ENCODE measurements at places on chromosomes 1 and 21.

DNA sequence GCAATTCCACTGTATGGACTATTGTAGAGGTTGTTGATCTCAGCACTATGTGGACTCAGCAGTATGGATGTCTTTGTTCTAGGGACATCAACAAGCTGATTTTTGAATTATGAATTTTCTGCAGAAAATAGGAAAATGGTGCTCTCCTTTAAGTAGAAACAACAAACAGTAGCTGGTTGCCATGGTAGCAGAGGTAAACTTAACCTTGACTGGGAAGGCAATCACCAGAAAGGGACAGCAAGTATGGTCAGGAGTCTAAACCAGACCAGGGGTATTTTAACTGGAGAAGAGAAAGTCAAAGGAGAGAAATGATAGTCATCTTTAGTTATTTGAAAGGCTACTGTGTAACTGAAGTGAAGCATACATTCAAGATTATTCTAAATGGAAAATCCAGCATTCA is 22.3 kb downstream of the WLS start:
- DNase-seq, result no peak

GRCh38 chr21:33971492-33972013 is 55.9 kb upstream of the ATP5PO start:
- no peak for DNase-seq

DNA sequence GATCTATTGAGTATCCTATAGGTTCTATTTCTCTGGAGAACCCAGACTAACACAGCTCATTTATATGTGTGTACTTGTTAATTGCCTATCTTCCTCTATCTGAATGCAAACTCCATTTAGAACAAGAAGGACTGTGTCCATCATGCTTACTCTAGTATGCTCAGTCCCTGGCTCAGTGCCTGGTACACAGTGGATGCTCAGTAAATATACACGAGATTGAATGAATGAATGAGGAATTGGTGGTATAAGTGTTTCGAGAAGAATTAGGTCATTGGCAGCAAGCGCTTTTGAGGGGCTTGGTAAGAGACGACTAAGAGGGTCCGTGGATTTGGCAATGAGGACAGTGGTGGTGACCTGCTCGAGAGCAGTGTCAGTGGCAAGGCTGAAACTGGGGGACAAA is 112.5 kb downstream of the CSMD2 start:
- no peak for DNase-seq

GRCh38 chr1:209224886-209225285 is 358.6 kb upstream of the CAMK1G start:
- no peak for DNase-seq

GRCh38 chr1:221718381-221719277 is 23.3 kb downstream of the DUSP10 start:
- no peak for DNase-seq

DNA sequence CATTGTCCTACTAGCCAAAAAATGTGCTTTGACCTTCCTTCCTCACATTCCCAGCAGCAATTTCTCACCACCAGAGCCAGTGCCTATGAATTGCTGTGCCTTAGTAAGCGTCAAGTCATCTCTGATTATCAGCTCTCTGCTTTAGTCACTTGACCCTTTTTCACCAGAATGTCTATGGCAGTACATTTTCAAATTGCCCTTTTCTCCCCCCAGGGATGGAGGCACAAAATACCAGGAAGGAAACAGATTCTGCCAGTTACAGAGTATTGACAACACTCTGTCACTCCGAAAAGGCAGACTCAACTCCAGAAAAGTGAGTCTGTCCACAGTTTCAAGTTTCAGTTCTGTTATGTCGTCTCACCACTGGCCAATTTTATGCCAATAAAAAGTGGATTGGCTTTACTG is 167.4 kb downstream of the TNFSF18 start:
- DNase-seq, result no peak

GRCh38 chr21:36815284-36815683 is 116.4 kb downstream of the SIM2 start:
- no peak for DNase-seq

DNA sequence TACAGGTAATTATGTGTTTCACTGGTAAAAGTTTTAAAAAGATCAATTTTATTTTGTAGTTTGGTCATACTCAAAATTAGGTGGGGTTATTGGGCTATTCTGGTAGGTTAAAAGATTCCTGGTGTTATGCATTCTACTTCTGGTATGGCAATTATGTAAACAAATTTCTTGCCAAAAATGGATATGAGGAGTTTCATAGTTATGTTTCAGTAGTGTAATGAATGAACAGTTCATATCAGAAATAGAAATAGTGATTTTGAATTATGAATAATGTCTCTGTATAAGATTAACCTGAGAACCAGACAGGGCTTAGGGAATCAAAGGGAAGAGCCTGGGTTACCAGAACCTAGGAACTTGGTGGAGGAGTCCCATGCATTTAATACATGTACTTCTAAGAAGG is 15.9 kb downstream of the ATF6 start:
- no peak for DNase-seq

DNA sequence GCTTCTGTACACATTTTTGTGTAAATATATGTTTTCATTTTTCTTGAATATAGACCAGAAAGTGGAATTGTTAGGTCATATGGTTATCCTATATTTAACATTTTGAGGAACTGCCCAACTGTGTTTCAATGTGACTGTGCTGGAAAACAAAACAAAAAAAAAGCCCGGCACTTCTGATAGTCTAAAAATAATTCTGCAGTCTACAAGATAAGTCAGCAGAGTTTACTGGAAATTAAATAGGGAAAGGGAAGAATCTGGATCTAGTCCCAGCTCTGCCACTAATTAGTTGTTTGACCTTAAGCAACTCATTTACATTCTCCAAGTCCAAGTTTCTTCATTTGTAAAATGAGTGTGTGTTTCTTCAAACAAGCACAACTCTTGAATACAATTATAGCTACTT is 869.1 kb upstream of the B3GALT2 start:
- no peak for DNase-seq
